ENCODE measurements at places on chromosomes 5 and 9. TPM values are rescaled to one million over a fixed set of nuclear protein-coding genes. Genes with fewer than 3 reads are reported as not detected.

GRCh38 chr5:42632354-42632900, 124.2 kb upstream of the CCDC152 start:
- no peaks in the 10 kb centered on the region for H3K36me3 ChIP-seq
- no peak for DNase-seq
- H3K27ac ChIP-seq, result peak overlapping the region; percentile 11
- no peaks in the 10 kb centered on the region for H3K27me3 ChIP-seq
- peaks cover 45% of the 10 kb centered on the region for H3K4me1 ChIP-seq

- no peaks in the 10 kb centered on the region for H3K36me3 ChIP-seq
- no peak overlapping the region for H3K27ac ChIP-seq
- no peaks in the 10 kb centered on the region for H3K27me3 ChIP-seq
- no peak overlapping the region for H3K4me3 ChIP-seq
These were observed 12.2 kb downstream of the QSOX2 start for GRCh38 chr9:136233411-136233810.

DNA sequence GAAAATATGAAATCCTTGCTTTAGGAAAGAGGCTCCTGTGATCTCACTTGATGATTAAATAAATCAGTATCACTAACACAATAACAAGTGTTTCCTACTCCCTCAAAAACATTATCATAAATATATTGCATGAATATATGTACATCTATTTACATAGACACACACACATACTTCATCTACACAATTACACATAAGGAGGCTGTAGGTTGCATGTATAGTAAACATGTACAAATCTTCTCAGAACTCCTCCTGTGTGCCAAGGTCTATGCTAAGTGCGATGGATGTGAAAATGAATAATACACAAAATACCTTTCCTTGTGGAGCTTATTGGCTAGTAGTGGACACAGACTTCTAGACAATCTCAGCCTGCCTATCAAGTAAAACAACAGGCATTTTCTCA, 239.9 kb downstream of the AGTPBP1 start:
- no peaks in the 10 kb centered on the region for H3K4me1 ChIP-seq
- H3K4me3 ChIP-seq, result no peak overlapping the region
- H3K27ac ChIP-seq, result no peak overlapping the region
- no peak for DNase-seq
- H3K27me3 ChIP-seq, result no peaks in the 10 kb centered on the region
- no peaks in the 10 kb centered on the region for H3K36me3 ChIP-seq

- DNase-seq, result no peak
- no peak overlapping the region for H3K27ac ChIP-seq
These were observed 30.0 kb upstream of the ADAMTS2 start for GRCh38 chr5:179375236-179375685.

GRCh38 chr9:116671605-116672004, 15.5 kb upstream of the TRIM32 start:
- no peak overlapping the region for H3K27ac ChIP-seq
- no peak overlapping the region for H3K4me3 ChIP-seq
- no peaks in the 10 kb centered on the region for H3K27me3 ChIP-seq
- H3K36me3 ChIP-seq, result no peaks in the 10 kb centered on the region
- no peaks in the 10 kb centered on the region for H3K4me1 ChIP-seq

PCDHB10 gene
- total RNA-seq, result 10.9 TPM
